ENCODE measurements at places on chromosomes 6 and 20.

DNA sequence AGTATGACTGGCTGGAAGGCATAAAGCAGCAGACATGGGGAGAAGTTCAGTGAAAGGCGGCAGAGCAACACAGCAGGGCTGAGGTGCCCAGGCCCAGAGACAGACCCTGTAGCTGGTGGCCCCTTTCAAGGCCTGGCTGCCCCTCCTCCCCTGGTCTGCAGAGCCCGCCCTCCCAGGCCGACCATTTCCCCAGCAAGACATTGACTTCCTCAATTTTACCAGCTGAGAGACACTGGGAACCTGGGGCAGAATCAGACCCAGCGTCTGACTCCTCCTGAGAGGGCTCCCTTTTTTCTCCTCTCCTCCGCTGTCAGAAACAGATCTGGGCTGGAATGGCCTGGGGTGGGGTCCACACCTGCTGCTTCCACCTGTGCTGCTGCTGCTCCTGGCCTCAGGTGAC is at the start of gene TREML4:
TREML4 (plus strand) TSS at position 254 of the 400 bp plus-strand sequence; CDS start at position 333, 79 bp downstream.
- peaks cover 47% of the 10 kb centered on the region for H3K27me3 ChIP-seq
- no peaks in the 10 kb centered on the region for H3K4me1 ChIP-seq
- no peaks in the 10 kb centered on the region for H3K36me3 ChIP-seq
- H3K27ac ChIP-seq: no peak within 1 kb of the TSS

DNA sequence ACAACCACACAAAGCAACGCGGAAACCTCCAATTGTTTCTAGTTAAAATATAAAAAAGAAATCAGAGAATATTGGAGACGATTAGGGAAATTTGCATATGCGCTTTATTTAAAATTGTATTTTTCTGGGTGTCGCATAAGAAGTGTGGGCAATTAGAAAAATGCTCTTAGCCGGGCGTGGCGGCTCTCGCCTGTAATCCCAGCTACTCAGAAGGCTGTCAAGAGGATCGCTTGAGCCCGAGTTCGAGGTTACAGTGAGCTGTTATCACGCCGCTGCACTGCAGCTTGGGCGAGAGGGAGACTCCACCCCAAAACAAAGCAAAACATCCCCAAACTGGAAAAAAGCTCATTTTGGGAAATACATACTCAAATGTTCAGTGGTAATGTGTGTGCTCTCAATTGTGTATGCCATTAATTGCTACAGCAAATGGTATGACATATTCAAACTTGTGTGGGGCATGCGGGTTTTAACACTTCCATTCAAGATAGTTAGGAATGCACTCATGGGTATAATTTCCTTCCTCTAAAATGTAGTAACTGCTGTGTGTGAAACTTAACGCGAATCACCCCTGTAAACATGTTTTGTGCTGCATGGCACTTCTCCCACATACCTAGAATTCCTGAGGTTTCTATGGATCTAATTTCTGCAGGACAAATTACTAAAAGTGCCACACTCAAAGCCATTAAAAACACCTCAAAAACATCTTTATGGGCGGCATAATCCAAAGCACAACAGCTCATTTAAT is 54.7 kb upstream of the HFE start:
- no peaks in the 10 kb centered on the region for H3K36me3 ChIP-seq
- no peaks in the 10 kb centered on the region for H3K27me3 ChIP-seq
- H3K27ac ChIP-seq: peak overlapping the region; percentile 98
- peak overlapping the region; percentile 70 for H3K4me3 ChIP-seq
- H3K4me1 ChIP-seq: peaks cover 79% of the 10 kb centered on the region

GRCh38 chr6:161137839-161138542 is 135.9 kb downstream of the AGPAT4 start:
- H3K4me3 ChIP-seq: no peak overlapping the region
- no peaks in the 10 kb centered on the region for H3K36me3 ChIP-seq
- H3K27me3 ChIP-seq: no peaks in the 10 kb centered on the region
- no peaks in the 10 kb centered on the region for H3K4me1 ChIP-seq
- no peak for DNase-seq
- H3K27ac ChIP-seq: no peak overlapping the region

- H3K4me3 ChIP-seq: no peak overlapping the region
- no peak overlapping the region for H3K27ac ChIP-seq
- no peaks in the 10 kb centered on the region for H3K36me3 ChIP-seq
- no peak for DNase-seq
- peaks cover 7% of the 10 kb centered on the region for H3K4me1 ChIP-seq
Measured at GRCh38 chr6:90202156-90202555, 94.5 kb downstream of the BACH2 start.

DNA sequence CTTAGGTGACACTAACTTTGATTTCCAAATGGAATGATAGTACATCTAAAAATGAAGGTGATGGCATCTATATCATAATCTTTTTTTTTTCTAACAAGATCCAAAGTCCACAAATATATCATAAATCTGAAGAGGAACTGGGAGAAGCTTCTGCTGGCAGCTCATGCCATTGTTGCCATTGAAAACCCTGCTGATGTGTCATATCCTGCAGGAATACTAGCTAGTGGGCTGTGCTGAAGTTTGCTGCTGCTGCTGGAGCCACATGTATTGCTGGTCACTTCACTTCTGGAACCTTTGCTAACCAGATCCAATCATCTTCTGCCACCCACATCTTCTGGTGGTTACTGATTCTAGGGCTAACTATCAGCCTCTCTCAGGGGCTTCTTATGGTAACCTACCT is 27.4 kb upstream of the KHDC1 start:
- peaks cover 7% of the 10 kb centered on the region for H3K36me3 ChIP-seq
- no peaks in the 10 kb centered on the region for H3K4me1 ChIP-seq
- no peak for DNase-seq
- H3K27me3 ChIP-seq: no peaks in the 10 kb centered on the region
- no peak overlapping the region for H3K4me3 ChIP-seq
- no peak overlapping the region for H3K27ac ChIP-seq

- no peak overlapping the region for H3K27ac ChIP-seq
- no peaks in the 10 kb centered on the region for H3K36me3 ChIP-seq
- H3K27me3 ChIP-seq: no peaks in the 10 kb centered on the region
Measured at GRCh38 chr6:100103194-100103593, 109.2 kb upstream of the MCHR2 start.

DNA sequence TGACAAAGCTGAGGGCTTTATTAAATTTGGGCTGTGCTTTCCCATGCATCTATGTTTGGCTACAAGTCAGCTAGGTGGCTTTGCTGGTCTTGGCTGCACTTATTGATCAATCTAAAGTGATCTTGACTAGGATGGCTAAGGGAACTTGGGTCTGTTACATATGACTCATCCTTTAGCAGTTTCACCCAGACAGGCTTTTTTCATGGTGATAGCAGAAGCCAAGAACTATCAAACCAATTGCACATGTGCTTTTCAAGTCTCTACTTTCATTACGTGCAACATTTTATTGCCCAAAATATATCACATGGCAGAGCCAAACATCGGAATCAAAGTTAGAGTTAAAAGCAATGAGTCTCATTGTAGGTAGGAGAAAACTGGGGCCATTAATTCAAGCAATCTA is 626.3 kb downstream of the TENT5A start:
- no peaks in the 10 kb centered on the region for H3K36me3 ChIP-seq
- H3K27me3 ChIP-seq: no peaks in the 10 kb centered on the region
- H3K4me1 ChIP-seq: no peaks in the 10 kb centered on the region
- no peak for DNase-seq
- no peak overlapping the region for H3K4me3 ChIP-seq

DNA sequence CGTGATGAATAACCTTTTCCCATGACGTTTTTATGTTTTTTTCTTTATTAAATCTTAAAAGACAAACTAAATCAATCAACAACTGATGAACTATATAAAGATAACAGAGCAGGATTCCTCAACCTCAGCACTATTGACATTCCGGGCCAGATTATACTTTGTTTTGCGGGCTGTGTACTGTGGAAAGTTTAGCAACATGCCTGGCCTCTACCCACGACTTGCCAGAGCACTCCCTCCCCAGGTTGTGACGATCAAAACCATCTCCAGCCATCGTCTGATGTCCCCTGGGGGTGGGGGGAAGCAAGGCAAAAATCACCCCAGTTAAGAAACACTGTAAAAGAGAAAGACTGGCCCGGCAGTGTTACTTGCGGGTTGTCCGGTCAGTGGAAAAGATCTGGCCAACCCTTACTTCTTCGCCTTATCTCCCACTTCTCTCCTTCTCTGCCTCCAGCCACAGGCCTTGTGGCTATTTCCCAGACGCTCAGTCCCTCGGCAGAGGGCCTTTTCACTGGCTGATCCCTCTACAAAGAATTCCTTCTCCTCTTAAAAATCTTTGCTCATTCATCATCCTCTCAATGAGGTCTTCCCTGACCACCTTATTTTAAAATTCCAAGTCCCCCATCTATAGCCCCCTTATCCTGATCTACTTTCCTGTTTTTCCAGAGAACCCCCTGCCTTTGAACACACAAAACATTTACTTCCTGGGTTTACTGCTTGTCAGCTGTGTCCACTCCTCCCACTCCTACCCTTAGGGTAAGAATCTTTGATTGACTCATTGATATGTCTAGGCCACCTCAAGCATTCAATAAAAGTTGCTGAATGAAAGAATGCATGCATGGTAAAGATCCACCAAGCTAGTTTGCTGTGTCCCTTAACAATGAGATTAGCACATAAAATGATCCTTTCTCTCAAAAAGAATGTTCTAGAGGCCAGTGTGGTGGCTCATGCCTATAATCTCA is 14.7 kb upstream of the RAB22A start:
- no peaks in the 10 kb centered on the region for H3K36me3 ChIP-seq
- H3K27ac ChIP-seq: no peak overlapping the region
- no peak overlapping the region for H3K4me3 ChIP-seq
- no peaks in the 10 kb centered on the region for H3K27me3 ChIP-seq
- DNase-seq: no peak

- no peak overlapping the region for H3K27ac ChIP-seq
- no peaks in the 10 kb centered on the region for H3K36me3 ChIP-seq
- H3K27me3 ChIP-seq: peaks cover 5% of the 10 kb centered on the region
- no peaks in the 10 kb centered on the region for H3K4me1 ChIP-seq
Measured at GRCh38 chr6:9455864-9456658, 958.8 kb downstream of the TFAP2A start.

DNA sequence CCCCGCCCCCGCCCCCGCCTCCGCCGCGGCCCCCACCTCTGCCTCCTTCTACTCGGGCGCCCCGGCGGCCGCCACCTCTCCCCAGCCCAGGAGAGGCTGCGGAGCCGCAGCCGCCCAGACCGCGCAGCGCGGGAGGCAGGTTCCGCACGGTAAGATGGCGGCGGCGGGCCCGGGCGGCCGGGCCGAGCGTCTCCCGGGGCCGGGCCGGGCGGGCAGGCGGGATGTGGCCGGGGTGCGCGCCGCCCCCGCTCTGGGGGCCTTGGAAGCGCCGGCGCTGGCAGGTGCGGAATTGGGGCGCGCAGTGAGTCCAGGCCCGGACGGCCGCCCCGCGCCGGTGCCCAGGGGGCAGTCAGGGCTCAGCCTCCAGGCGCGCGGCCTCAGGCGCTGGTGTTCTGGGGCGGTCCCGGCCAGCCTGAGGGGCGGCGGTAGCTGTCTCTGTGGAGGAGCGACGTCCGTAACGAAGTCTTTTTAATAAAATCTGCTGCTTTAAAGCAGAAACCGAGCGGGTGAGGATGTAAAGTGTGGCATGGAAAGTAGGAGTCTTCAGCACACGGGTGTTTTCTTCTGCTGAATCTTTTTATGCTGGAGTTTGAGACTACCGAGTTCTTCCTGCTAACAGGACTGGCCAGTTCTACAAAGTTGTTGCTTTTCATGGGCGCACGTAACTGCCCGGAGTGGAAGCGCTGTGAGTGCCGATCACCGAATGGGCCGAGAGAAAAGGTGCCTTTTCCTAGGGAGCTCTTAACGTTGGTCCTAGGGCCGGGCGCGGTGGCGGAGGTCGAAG is at the start of gene GID8:
GID8 (plus strand) TSS at position 43 of the 784 bp plus-strand sequence. CDS start 3,356 bp downstream, outside the sequence.
- peak within 1 kb of the TSS; percentile 98 for H3K27ac ChIP-seq
- H3K4me1 ChIP-seq: peaks cover 29% of the 10 kb centered on the region
- peaks cover 18% of the 10 kb centered on the region for H3K36me3 ChIP-seq
- no peaks in the 10 kb centered on the region for H3K27me3 ChIP-seq
- H3K4me3 ChIP-seq: peak within 1 kb of the TSS; percentile 99
- no peak for DNase-seq

DNA sequence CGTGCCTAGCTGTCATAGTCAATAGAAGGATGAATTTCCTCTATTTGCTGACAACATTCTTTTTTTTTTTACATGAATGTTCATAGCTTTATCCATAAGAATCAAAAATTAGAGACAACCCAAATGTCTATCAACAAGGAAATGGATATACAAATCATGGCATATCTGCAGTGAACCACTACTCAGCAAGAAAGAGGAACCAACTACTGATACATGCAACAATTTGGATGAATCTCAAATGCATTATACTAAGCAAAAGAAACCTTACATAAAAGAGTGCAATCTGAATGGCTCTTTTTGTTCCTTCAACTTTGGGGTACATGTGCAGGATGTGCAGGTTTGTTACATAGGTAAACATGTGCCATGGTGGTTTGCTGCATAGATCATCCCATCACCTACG is 17.7 kb upstream of the MCM9 start:
- H3K36me3 ChIP-seq: no peaks in the 10 kb centered on the region
- DNase-seq: no peak
- H3K4me1 ChIP-seq: no peaks in the 10 kb centered on the region
- no peaks in the 10 kb centered on the region for H3K27me3 ChIP-seq
